ENCODE measurements at places on chromosomes 2 and 18.

DNA sequence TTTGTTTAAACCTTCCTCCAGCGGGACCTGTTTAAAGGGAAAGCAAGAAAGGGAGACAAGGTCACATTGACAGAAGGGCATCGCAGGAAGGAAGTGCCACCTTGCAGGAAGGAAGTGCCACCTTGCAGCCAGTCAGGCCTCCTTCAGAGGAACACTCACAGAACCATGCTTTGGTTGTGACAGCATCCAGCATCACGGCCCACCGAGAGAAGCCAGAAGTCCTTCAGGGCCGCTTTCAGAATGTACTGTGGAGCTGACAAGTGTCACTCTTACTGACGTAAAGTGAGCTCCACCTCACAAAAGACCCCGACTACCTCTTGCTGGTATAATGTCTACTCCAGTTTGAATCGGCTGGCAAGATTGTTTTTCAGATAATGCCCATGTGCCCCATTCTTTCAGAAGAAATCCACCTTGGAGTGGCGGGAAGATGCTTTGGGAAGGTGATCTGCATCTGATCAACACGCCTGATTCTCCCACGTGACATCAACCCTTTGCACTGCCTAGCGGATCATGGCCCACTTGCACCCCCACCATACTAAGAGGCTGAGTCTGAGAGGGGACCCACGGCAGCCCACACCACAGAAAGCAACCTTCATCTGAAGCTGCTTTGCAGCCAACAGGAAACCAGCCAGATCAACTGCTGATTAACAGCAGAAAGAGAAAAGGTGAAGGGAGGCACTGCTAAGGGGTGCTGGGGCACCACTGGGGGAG lies 99.8 kb downstream of the UXS1 start:
- H3K27me3 ChIP-seq, result no peaks in the 10 kb centered on the region
- H3K36me3 ChIP-seq, result peaks cover 11% of the 10 kb centered on the region
- no peak overlapping the region for H3K27ac ChIP-seq
- no peaks in the 10 kb centered on the region for H3K4me1 ChIP-seq

DNA sequence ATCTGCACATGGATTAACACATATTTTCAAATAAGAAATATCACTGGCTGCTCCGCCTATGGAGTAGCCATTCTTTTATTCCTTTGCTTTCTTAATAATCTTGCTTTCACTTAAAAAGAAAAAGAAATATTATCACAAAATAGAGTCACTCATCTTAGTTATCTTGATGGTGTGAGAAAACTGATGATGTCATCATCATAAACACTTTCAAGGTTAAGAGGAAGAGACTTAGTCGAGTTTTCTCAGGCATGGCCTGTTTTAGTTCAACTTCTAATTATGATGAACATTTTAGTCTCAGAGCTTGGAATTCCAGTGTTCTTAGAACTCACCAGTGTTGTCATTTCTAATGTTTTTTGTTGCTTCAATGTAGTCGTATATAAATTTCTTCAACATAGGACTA lies 506.1 kb downstream of the PTPRM start:
- no peaks in the 10 kb centered on the region for H3K27me3 ChIP-seq
- no peak overlapping the region for H3K27ac ChIP-seq
- no peak overlapping the region for H3K4me3 ChIP-seq
- peaks cover 12% of the 10 kb centered on the region for H3K36me3 ChIP-seq

DNA sequence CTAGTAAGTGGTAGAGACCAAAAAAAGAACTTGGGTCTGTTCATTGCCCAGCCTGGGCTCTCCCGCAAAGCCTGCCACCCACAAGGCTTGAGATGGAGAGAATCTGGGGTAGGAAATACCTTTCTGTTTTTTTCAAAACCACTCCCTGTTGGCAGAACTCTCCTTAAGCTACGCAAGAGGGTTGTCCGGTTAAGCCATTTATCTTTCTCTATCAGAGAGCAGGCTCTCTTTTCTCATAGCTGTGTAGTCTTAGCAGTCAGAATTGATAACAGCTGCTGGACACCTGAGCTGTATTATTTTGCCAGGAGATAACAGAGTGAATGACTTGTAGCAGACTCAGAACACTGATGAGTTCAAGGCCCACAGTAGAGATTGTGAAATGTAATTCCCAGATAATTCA lies 1088.1 kb downstream of the TSN start:
- no peak for DNase-seq
- H3K4me3 ChIP-seq, result no peak overlapping the region
- H3K27me3 ChIP-seq, result no peaks in the 10 kb centered on the region

- peaks cover 8% of the 10 kb centered on the region for H3K36me3 ChIP-seq
- no peak overlapping the region for H3K4me3 ChIP-seq
- H3K4me1 ChIP-seq, result peaks cover under 1% of the 10 kb centered on the region
- no peaks in the 10 kb centered on the region for H3K27me3 ChIP-seq
- H3K27ac ChIP-seq, result no peak overlapping the region
Measured at GRCh38 chr2:232292395-232293154, 86.0 kb upstream of the ALPP start.

- no peaks in the 10 kb centered on the region for H3K36me3 ChIP-seq
- no peak overlapping the region for H3K4me3 ChIP-seq
- DNase-seq, result no peak
- H3K27me3 ChIP-seq, result peaks cover 29% of the 10 kb centered on the region
- no peaks in the 10 kb centered on the region for H3K4me1 ChIP-seq
Measured at GRCh38 chr18:57148263-57148662, 1.4 kb downstream of the BOD1L2 start.

- DNase-seq, result no peak
- peaks cover 10% of the 10 kb centered on the region for H3K36me3 ChIP-seq
- no peaks in the 10 kb centered on the region for H3K27me3 ChIP-seq
Measured at GRCh38 chr18:45998244-45998643, 31.1 kb upstream of the EPG5 start.

DNA sequence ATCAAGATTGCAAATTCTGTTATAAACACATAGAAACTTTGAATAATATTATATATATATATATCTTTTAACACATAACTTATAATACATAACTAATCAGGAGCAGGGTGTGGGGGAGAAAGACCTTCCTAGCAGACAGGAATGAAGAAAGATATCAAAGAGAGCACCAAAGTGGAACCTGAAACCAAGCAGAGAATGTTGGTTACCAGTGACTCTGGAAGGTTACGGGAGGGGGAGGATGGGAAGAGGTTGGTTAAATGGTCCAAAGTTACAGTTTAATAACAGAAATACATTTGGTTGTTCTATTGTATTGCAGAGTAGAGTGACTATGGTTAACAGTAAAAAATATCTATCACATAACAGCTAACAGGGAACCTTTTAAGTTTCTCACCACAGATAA lies 366.7 kb downstream of the LRRTM4 start:
- no peak overlapping the region for H3K27ac ChIP-seq
- H3K4me3 ChIP-seq, result no peak overlapping the region
- H3K4me1 ChIP-seq, result no peaks in the 10 kb centered on the region
- H3K36me3 ChIP-seq, result no peaks in the 10 kb centered on the region
- DNase-seq, result no peak

GRCh38 chr2:155980941-155981560 lies 351.5 kb downstream of the NR4A2 start:
- no peak for DNase-seq
- no peak overlapping the region for H3K4me3 ChIP-seq
- H3K27me3 ChIP-seq, result no peaks in the 10 kb centered on the region
- no peaks in the 10 kb centered on the region for H3K36me3 ChIP-seq
- H3K4me1 ChIP-seq, result peaks cover 1% of the 10 kb centered on the region

- H3K4me1 ChIP-seq, result no peaks in the 10 kb centered on the region
- no peak overlapping the region for H3K27ac ChIP-seq
- no peaks in the 10 kb centered on the region for H3K36me3 ChIP-seq
- peaks cover 7% of the 10 kb centered on the region for H3K27me3 ChIP-seq
- peak; percentile 70 for DNase-seq
Measured at GRCh38 chr2:239601880-239602279, 201.1 kb upstream of the HDAC4 start.

DNA sequence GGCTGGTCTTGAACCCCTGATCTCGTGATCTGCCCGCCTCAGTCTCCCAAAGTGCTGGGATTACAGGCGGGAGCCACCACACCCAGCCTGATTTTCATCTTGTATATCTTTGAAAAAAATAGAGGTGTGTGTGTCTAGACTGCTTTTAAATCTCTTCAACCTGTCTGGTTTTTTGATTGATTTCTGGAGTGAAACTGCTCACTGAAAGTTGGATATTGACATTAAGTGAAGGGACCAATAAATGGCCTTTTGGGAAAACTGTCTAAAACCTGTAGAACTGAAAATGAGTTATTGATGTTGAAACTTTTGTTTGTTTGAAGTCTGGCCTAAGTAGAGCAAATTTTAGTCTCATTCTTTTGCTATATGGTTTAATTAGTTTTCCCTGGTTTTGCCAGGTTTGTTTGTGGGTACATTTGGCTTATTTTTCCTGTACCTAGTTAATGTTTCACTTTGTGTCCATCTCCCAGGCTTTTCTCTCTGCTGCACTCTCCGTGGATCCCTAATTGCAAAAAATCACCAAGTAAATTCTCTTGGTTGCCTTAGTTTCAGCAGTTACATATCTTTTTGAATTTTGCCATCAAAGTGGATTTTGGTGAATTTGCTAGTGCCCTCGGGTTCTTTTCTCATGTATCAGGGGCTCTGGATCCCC lies 144.3 kb downstream of the MAP4K4 start:
- H3K27ac ChIP-seq, result no peak overlapping the region
- H3K36me3 ChIP-seq, result peaks cover 34% of the 10 kb centered on the region
- no peak overlapping the region for H3K4me3 ChIP-seq
- no peak for DNase-seq

DNA sequence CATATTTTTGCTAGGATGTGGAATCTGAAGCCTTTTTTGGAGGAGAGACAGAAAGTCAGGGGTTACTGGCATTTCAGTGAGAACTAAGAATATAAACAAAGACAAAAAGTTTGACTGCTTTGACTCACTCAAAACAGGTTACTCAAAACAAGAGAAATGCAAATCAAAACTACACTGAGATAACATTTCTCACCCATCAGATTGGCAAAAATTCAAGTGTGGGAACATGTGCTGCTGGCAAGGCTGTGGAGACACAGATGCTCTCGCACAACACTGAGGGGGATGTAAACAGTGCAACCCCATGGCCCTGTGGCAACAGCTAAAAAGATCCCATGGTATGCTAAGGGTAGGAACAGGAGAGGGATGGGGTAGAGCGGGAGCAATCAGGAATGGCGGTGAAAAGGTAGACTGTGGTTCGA lies 86.6 kb downstream of the DTNB start:
- H3K27ac ChIP-seq, result peak overlapping the region; percentile 76
- DNase-seq, result no peak
- H3K4me3 ChIP-seq, result peak overlapping the region; percentile 34
- no peaks in the 10 kb centered on the region for H3K27me3 ChIP-seq
- no peaks in the 10 kb centered on the region for H3K36me3 ChIP-seq

GRCh38 chr2:161814008-161814660 lies 189.9 kb downstream of the SLC4A10 start:
- no peak overlapping the region for H3K4me3 ChIP-seq
- H3K4me1 ChIP-seq, result no peaks in the 10 kb centered on the region
- H3K36me3 ChIP-seq, result no peaks in the 10 kb centered on the region
- no peaks in the 10 kb centered on the region for H3K27me3 ChIP-seq

GRCh38 chr18:70195852-70196434 lies 9.5 kb downstream of the RTTN start:
- no peak for DNase-seq
- H3K27me3 ChIP-seq, result no peaks in the 10 kb centered on the region
- H3K27ac ChIP-seq, result peak overlapping the region; percentile 18

DNA sequence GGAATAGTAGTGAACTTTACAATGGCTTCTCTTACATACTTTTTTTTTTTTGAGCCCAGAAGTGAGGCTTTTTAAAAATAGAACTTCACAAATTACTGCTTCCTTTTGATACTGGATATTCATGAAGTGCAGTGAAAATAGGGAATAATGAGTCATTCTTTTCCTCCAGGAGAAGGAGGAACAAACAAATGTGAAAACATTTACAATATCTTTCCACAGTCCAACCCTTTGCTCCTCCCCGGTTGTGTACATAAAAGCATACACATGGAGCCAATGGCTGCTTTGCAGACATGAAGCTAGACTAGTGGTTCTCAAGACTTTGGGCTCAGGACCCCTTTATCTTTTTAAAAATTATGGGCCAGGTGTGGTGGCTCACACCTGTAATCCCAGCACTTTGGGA lies 266.9 kb downstream of the GBX2 start:
- H3K27me3 ChIP-seq, result no peaks in the 10 kb centered on the region
- H3K4me3 ChIP-seq, result no peak overlapping the region
- no peak overlapping the region for H3K27ac ChIP-seq
- H3K4me1 ChIP-seq, result peaks cover 12% of the 10 kb centered on the region
- DNase-seq, result no peak

DNA sequence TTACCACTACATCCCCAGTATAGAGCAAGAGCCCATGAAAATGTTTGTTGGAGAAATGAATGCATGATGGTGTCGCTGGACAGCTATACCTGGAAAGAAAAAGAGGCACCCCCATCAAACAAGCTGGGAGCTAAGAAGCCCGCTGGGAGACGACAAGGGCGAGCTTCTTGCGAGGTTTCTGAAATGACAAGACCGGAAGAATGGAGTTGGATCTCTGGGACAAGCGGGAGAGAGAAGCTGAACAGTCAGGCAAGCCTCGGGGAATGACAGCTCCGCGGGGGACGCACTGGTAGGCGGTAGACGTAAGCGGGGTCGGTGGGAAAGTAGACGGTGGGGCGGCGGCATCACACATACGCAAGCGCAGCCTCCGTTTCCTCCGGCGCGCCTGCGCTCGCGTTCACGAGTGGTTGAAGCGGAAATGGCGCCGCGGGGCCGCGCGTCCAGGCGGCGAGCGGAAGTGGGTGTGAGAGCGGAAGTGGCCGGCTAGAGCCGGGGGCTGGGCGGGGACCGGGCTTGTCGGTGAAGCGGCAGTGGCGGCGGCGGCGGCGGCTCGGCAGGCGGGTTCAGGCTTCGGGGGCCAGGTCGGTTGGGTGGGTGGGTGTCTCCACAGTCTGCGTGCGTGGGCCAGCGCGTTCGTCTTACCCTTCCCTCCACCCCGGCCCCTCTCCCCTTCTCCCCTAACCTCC lies at the start of gene ARPC2:
ARPC2 (plus strand) TSS at position 516 of the 686 bp plus-strand sequence. CDS start 282 bp downstream, outside the sequence.
- peak; percentile 98 for DNase-seq
- H3K27me3 ChIP-seq, result peaks cover 5% of the 10 kb centered on the region
- peak within 1 kb of the TSS; percentile 98 for H3K27ac ChIP-seq
- H3K36me3 ChIP-seq, result peaks cover 3% of the 10 kb centered on the region

DNA sequence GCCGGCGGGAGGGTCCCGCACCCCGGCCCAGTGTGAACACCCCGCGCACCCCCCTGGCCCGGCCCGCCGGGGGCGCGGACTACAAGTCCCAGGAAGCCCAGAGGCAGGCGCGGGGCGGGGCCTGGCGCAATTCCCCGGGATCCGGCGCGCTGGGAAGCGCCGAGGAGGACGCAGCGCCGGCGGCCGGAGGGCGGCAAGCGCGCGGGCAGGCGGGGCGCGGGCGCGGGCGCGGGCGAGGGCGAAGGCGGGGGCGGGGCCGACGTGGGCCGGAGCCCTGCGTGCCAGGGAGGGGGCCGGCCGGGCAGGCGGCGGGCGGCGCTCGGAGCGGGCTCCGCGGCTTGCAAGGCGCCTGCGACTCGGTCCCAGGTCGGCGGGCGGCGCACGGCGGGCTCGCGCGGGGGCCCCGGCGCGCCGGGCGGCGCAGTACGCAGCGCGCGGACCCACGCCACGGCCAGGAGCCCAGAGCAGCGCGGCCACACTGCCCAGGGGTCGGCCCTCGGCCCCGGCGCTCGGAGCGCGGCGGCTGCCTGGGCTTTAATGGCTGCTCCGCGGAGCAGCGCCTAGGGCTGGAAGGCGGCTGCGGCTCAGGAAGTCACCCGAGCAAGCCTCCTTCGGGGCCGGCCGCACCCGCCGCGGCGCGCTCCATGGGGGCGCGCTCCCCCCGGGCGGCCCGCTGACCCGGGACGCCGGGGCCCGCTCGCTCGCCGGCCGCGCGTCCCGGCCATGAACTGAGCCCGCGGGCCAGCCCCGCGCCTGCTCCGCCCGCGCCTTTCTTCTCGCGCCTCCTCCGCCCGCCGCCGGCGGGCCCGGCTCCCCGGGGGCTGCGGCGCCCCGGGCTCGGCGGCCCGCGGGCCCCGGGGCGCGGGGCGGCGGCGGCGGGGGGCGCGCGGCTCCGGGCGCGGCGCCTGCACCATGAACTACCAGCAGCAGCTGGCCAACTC lies at the start of gene AGAP1:
AGAP1 (plus strand) TSS at position 269 of the 941 bp plus-strand sequence.
- H3K27me3 ChIP-seq, result peaks cover 2% of the 10 kb centered on the region
- DNase-seq, result no peak
- peak within 1 kb of the TSS; percentile 79 for H3K27ac ChIP-seq

All from chondrocyte (in vitro differentiated cells).